ENCODE measurements at places on chromosomes 1 and 21. TPM values are rescaled to one million over a fixed set of nuclear protein-coding genes. Genes with fewer than 3 reads are reported as not detected.

DNA sequence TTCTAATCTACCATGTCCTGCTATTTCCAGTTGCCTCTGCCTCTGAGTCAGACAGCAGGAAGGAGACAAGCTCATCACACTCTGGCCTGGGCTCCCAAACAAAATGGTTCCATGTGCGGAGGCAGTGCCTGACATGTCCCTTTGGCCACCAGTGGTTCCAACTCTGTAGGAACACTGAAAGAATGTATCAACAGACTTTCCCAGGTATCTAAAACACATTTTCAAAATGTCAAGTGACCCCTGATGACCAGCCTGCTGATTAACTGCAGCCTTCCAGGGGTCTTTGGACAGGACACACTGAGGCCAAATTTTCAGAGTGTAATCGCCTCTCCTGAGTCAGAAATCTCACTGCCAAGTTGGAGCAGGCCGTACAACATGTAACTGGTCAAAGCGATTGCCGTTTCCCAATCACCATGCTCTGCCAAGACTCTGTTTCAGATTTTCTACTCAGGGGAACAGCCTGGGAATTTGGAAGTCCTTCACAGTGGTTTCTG lies 172.7 kb downstream of the TPR start:
- ATAC-seq, result no peak

GRCh38 chr1:100053119-100053518 lies 79.6 kb downstream of the SASS6 start:
- no peak for ATAC-seq

- ATAC-seq, result no peak
These were observed 194.9 kb upstream of the C1orf87 start for GRCh38 chr1:60268451-60268850.

- no peak for ATAC-seq
These were observed 838.7 kb upstream of the PRMT6 start for GRCh38 chr1:106217765-106218164.

- no peak for ATAC-seq
These were observed 9.6 kb downstream of the MFSD2A start for GRCh38 chr1:39964552-39964951.

DNA sequence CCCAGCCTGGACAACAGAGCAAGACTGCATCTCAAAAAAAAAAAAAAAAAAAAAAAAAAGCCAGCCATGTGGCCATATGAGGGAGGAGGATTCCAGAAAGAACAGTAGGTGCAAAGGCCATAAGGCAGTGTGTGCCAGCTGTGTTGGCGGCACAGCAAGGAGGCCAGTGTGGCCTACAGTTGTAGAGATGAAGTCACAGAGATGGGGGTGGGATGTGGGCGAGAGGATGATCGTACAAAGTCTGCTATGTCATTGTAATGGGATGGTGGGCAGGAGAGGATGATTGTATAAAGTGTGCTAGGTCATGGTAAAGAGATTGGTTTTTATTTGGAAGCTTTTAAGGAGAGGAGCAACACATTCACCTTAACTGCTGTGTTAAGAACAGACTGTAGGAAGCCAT lies 9.8 kb upstream of the CR1 start:
- no peak for ATAC-seq

DNA sequence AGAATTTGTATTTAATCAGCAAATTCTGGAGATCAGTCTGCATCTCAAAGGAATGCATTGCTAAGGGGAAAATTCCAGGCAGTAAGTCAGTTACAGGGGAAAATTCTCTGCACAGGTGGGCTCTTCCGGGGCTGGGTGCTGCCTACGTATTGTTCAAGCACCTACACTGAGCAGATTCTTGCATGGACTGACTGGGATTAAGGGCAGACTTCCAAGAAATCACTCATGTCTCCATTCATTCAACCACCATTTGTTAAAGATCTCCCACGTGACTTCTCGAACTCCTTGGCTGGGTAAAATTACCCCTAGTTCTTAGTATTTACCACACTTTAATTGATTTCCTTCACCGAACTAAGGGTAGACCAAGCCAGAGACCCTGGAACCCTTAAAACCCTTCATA lies 28.2 kb upstream of the KCNE1 start:
- no peak for ATAC-seq

Gene DAB1
- total RNA-seq, result 0.04 TPM

DNA sequence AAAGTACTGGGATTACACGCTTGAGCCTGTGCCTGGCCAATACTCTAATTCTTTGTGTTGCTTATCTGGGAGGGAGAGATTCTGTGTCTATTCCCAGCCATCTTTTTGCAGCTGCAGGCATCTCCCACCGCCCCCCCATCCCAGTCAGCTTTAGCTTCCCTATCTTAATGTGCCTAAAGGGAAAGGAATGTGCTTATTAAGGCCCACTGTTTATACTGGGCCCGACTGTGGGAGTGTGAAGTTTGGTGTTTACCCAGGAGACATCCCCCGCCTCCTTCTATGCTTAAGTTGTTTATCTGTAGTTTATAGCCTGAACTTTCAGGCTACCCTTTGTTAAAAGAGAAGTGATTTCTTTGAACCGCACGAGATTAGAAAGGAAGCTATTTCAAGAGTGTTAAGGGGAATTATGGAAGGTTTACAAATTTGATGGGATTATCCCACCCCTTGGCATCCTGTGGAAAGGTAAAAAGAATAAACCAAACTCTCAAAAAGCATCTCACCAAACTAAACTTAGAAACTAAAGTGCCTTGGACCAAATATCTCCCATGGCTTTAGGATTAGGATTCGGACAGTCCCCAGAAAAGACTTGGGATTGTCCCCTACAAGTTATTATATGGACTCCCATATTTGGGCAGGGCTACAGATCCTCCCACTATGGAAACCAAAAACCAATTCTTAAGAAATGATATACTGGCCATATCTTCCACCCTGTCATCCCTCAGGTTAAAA lies 25.5 kb upstream of the ZNF496 start:
- ATAC-seq, result no peak

- no peak for ATAC-seq
These were observed 24.0 kb downstream of the AGPAT3 start for GRCh38 chr21:43889069-43889468.

DNA sequence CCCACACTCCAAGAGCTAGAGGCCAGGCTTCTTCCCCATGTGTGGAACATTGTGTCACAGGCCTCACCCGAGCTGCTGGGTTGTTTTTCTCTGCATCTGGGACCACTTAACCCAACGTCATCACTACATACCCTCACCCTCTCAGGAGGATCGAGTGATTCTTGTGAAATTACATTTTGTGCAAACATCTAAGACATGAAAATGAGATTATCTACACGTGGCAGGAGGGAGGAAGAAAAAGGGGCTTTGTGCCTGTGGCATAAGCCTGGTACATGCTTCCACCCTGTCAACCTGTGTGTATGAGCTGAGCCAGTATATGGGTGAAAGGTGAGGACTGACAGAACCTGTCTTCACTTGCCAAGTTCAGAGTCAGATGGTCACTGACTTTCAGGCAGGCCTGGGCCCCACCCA lies 1.6 kb downstream of the CPT2 start:
- peak; percentile 88 for ATAC-seq

DNA sequence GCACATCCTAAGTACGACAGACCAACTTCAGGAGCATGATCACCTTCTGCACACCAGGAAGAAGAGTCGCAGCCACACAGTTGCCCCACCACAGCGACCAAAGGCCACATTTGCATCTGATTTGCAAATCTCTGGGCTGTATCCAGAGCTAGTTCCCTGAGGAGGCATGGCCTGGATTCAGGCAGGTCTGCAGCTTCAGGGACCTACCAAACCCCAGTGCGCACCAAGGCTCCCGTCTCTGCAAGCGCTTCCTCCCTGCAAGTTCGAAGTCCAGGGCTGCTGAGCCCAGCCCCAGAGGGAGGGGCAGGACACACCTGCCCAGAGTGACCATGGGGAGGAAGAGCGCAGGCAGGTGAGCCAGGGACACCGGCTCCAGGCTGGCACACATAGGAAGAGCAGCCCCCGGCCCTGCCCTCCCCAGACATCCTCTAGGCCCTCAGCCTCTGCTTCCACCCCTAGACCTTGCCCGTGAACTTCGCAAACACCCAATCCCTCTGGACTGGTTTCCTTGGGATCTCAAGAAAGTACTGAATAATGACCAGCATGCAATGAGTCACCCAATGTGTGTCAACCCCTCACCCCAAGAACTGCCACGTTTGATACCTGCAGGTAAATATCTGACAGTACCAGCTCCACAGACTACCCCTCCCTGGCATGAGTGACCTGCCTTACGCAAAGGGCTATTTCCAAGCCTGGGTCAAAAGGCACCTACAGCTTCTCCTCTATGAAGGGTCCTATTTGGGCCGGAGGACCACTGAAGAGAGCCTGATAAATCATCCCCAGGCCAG lies 36.8 kb downstream of the CASZ1 start:
- ATAC-seq, result no peak

DNA sequence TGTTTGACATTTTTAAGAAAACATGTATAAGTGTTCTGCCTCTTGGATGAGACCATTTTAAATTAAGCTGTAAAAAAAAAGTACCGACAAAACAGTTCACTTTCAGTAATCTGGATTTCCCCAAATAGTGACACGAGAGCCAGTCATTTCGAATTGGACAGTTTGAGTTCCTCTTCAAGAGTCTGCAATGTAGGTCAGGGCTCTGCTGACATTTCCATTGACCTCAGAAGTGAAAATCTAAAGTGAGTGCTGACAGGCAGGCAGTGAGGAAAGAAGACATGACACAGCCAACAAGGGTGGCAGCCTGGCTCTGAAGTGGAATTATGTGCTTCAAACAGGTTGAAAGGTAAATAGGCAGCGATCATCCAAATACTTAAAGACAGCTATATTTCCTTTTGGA lies at the start of gene IL23R:
IL23R (plus strand) TSS at position 259 of the 400 bp plus-strand sequence. CDS start 1,667 bp downstream, outside the sequence.
- ATAC-seq, result no peak

GRCh38 chr1:43225168-43225567 lies 44.6 kb upstream of the TMEM125 start:
- ATAC-seq, result no peak

Data from esophagus mucosa (tissue), 1 donor.